Renal pelvis (tissue), 12 donors: ENCODE measurements at places on chromosomes 16 and 17. TPM values are rescaled to one million over a fixed set of nuclear protein-coding genes. Genes with fewer than 3 reads are reported as not detected.

DNA sequence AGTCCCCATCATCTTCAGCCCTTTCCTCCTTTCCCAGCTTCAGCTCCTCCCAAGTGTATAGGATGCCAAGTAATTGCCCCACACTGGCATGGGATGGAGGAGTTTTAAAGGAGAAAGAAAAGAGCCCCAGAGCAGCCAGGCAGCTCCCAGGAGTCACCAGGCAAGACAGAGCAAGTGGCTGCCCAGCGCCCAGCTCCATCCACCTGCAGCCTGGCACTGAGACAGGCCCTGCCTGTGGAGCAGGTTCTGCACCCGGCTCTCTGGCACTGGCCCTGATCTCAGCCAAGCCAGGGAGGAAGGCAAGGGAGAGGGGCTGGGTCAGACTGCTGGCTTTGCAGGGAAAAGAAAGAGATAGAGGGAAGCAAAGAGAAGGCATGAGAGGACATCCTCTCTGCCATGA, 21.7 kb downstream of the FOXN1 start:
- DNase-seq, result no peak

- no peak for DNase-seq
Measured at GRCh38 chr17:61340431-61341209, 59.0 kb upstream of the TBX2 start.

The RNFT1 gene
- polyA plus RNA-seq, result 18.0 TPM

The KIF18B gene
- 15.8 TPM for polyA plus RNA-seq

DNA sequence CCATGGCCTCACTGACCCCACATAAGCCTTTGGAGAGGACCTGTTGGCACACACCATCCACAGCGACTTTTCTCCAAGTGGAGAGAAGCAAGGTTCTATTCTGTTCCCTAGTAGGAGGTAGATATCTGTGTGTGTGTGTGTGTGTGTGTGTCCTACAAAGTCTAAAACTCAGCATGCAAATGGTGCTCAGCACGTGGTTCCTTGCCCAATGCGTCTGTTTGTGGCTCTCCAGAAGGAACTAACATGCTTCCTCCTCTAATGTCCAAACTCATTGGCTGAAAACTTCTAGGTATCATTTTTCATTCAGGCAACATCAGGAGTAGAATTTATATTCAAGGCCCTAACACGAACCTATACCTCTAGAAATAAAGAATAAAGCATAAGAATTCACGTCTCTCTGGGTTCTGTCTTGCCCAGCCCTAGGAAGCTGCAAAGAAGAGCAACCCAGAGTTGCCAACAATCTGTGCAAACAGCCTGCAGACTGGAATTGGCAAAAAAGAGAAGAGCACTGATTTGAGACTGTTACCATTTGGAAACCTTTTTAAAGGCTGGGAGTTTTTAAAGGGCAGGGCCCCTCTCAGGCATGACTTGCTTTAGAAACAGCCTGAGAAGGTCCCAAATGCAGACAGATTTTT, 25.5 kb downstream of the MAP3K14 start:
- no peak for DNase-seq

The LAT gene
- polyA plus RNA-seq, result 5.8 TPM
